Cortex of kidney (tissue), 1 donor: ENCODE measurements at places on chromosomes 12 and 14.

DNA sequence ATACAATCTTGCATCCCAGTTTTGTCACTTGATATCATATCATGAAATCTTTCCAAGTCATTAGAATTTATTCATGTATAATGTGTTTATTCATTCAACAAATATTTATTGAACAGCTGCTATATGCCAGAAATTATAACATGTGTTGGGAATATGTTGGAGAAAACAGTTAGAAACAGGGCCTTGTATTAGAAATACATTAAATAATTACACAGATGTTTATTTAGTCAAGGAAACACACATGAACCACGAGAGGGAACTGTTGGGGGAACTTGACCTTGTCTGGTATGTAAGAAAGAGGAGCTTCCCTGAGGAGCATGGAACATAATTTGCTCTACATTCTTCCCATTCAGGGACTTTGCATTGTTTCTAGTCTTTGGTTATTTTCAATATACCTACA, 191.7 kb upstream of the FRMD6 start:
- no peak for DNase-seq

DNA sequence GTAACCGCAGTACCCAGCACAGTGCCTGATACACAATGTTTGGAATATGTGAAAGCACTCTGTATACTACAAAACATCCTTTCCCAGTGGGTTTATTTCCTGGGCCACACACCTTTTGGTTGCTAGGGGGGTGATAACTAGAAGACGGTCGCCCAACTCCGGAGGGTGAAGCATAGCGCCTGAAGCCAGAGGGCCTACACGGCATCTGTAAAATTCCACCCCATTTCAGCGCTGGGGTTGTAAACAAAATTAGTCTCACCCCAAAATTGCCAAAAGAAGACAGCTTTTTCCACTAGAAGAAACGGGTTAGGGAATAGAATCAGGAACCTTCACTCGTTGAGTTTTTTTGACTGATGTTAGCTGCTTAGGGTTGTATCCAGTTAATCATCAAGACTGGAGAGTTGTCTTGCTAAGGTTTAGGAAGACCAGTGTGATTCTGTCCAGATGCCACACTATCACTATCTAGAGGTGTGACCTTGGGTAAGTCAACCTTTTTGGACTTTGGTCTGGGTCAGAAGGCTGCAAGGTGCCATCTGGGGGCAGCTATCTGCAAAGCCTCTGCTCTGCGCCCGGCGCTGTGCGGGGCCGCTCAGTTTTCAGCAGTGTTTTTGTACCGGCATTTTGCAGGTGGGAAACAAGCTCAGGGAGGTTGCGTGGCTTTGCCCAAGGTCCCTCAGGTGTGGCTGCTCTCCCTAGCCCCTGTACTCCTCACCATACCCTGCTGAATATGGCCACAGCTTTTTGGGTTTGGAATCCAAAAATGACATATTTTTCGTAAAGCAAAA, 1.3 kb downstream of the ZNF839 start:
- DNase-seq = no peak

GRCh38 chr12:12451098-12451497, 94.2 kb downstream of the BORCS5 start:
- no peak for DNase-seq

DNA sequence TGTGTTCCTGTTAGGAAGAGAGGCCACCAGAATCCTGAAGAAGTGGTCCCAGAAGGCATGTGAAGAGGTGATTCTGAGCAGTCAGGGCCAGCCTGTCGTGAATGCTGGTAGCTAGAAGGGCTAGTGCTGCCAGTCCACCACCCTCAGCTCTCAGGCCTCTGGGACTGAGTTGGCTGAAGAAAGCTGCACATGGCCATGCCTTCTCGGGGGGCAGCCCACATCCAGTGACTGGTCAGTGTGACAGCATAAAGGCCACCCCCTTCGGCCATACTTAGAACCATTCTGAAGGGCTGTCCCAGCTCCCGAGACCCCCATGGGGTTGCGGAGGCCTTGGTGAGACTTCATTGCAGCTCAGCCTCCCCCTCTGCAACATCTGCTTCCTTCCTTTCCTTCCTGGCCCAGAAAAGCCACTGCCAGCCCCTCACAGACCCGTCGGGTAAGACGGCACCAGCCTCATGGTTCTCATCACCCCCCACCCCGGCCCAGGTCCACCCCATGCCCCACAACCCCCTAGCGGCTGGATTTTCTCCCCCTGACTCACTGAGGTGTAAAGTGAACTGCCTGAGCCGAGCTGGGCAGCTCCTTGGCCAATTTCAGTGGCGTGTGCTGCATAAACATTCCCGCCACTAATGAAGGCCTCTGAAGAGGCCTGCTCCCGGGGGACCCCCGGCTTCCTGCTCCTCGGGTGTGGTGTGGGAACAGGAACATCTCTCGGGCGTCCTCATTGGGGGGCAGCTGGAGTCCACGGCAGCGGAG, 49.5 kb upstream of the DIO3 start:
- no peak for DNase-seq

- DNase-seq = no peak
Measured at GRCh38 chr12:47577206-47577989, 128.4 kb downstream of the RPAP3 start.

- DNase-seq = no peak
Measured at GRCh38 chr14:68109132-68109900, 289.7 kb downstream of the RAD51B start.

GRCh38 chr14:99924379-99924778, 131.2 kb downstream of the EML1 start:
- DNase-seq = no peak

DNA sequence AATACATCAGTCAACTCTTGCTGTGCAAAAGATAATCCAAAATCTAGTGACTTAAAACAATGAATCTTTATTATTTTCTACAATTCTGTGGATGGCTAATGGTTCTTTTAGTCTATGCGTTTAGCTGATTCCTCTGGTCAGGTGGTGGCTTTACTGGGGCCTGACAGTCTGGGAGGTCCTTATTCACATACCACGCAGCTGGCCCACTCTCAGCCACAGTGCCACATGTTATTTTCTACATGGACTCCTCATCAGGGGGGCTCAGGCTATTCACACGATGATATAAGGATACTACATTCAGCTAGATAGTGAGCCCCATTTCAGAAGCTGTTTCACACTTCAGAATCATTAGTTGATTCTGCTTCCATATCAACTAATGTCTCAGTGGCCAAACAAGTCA, 287.5 kb upstream of the MGAT4C start:
- DNase-seq = no peak

DNA sequence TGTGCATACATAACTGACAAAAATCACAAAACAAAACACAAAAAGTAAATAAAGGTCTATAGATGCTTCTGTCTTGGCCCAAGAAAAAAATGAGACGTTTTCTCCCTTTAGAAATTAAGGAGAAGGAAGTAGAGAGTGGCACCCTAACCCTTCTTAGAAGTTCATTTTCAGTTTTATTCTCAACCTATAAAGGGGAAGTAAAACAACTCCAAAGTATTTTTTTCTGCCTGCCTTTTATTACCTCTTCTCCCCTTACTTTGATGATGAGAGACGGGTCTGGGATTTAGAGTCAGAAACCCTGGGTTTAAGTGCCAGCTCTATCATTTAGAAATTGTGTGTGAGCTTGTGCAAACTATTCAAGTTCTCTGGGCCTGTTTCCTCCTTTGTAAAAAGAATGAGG, 2.8 kb downstream of the PRIM1 start:
- no peak for DNase-seq

DNA sequence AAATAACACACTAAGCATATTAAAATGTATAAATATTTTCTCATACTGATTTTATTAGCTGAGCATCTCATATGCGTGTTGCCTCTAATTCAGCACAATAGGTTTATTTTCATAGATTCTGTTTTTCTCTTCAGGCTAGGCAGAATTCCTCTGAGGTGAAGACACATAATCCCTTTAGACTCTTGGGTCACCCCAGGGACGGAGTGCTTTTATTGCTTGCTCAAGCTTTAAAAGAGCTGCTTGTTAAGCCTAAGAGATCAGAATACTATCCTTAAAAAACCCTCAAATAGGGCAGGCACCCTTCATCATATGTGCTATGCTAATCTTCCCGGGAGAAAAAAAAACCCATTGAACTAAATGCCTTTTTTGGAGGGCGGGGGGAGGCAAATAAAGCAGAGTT, 390.1 kb downstream of the KCNH5 start:
- no peak for DNase-seq

GRCh38 chr12:68621472-68622081, 10.9 kb downstream of the RAP1B start:
- no peak for DNase-seq

GRCh38 chr14:24442240-24443052, at the start of gene SDR39U1:
Gene SDR39U1 (minus strand): TSS chr14:24442776. CDS start chr14:24442769, 7 bp downstream.
- no peak for DNase-seq

DNA sequence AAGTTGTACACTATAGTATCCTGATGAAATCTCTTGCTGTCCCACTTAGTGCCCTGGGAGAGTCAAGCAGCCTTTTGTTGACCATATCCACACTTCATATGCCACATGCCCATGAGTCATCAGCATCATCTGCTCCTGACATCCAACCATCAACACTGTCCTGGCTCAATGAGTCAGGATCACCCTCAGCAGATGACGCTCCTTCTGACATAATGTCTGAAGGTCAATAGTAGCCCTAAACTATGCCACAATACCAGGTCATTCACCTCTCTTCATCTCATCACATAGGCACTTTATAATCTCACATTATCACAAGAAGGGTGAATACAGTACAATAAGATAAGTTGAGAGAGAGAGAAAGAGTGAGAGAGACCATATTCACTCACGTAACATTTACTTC, 369.0 kb upstream of the FAR2 start:
- DNase-seq = no peak

- DNase-seq = no peak
Measured at GRCh38 chr12:17456486-17456885, 633.5 kb downstream of the RERGL start.

DNA sequence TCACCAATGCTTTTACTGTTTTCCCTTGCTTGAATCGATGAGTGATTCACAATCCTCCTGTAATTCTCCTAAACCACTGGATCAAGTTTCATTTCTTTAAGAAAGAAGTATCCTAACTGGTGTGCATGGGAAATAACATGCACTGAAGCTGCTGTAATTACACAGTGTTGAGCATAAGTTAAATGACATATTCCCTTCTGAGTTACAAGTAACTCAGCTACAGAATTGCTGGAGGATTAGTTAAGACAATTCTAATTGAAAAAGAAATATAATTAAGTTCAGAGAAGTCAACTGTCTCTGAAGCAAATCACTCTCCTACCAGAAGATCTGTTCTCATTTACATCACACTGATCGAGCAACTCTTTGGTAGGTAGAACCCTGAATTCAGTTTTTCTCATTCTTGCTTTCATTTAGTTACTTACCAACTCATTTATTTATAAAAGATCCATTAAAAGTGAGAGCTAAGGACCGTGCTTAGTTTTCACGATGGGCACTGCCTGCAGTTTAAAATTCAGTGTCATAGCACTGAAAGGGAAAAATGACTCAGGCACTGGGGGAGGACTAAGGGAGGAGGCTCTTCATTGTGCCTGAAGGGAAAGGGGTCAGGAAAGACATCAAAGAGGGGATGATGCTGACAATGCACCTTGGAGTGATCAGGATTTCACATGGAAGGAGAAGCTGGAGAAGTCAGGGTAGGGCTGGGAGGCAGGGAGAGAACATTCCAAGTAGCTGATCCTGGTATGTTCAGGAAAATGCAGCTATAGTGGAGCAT, 327.2 kb downstream of the EMP1 start:
- DNase-seq = no peak

DNA sequence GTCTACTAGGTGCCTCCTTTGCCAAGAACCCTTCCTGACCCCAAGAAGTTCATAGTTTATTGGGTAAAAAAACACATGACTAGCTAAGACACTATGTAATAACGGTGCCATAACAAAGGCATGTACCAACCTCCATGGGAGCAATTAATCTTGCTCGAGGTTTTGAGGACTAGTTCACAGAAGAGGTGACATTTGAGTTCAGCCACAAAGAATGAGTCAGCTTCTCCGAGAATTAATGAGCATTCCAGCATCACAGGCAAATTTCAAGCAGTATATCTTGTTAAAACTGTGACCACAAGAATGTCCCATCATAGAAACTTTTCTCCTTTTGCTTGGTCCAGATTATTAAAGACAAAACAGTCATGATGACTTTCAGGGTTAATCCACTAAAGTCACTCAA, 113.0 kb upstream of the RAP1B start:
- no peak for DNase-seq

DNA sequence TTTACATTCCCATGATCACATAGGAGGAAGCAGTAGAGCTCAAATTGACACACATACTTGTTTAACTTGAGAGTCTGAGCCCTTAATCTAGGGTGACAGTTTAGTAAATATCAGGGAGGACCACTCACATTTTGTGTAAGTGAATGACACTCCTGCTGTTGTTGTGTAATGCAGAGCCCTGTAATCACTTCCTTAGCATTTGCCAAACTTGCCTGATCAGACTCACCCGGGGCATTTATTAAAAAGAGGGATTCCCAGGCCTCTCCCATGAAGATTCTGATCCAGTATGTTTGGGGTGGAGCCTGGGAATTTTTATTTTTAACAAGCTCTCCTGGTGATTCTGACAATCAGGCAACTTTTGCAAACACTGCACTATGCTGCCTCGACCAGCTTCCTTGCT, 119.6 kb downstream of the NUAK1 start:
- no peak for DNase-seq

DNA sequence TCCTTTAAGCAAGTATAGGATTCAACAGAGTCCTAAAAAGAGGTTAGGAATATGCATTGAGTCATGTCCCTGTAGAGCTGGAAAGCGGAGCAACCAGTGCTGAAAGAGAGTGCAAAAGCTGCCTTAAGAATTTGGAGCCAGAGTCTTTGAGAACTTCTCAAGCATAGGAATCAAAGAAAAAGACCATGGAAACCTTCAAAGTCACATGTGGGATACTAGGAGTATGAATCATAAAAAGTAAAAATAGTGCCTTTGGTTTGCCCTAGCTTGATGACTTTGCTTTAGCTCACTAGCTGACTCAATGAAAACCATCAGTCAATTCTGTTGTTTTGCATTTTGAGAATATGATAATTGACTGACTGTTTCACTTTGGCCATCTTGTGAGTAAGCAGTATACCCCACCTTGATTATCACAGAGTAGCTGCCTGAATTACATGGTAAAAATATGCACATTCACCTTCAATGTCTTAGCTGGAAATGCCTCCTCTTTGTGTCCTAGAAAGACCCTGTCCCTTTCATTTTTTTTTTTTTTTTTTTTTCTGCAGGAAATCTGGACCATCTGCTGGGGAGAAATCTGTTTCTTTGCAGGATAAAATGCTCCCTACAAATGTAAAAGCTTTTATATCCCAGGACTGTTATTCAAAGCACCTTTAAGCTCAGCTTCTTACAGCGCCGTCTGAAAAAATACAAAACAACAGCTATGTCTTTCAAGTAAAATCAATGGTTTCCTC, 248.6 kb upstream of the KRR1 start:
- no peak for DNase-seq

DNA sequence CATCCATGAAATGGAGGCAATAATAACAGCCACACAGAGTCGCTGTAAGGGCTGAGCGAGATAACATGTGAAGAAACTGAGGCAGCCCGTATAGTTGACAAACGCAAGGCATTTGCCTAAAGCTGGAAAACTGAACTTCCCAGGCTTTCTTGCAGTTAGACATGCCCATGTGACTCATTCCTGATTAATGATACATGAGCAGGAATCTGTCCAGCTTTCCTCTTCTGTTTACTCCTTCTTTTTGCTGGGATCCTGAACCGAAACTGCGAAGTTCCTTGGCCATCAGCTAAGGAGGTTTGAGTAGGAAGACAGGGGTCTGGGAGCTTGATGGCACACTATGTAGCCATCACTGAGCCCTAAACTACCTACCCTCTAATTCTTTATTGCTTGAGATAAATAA, 52.2 kb downstream of the ST8SIA1 start:
- no peak for DNase-seq

GRCh38 chr12:11561411-11561810, 88.1 kb upstream of the ETV6 start:
- no peak for DNase-seq
